ENCODE measurements at places on chromosomes 3 and 15. TPM values are rescaled to one million over a fixed set of nuclear protein-coding genes. Genes with fewer than 3 reads are reported as not detected.

Gene PARP14
- total RNA-seq, result 13.3 TPM

DNA sequence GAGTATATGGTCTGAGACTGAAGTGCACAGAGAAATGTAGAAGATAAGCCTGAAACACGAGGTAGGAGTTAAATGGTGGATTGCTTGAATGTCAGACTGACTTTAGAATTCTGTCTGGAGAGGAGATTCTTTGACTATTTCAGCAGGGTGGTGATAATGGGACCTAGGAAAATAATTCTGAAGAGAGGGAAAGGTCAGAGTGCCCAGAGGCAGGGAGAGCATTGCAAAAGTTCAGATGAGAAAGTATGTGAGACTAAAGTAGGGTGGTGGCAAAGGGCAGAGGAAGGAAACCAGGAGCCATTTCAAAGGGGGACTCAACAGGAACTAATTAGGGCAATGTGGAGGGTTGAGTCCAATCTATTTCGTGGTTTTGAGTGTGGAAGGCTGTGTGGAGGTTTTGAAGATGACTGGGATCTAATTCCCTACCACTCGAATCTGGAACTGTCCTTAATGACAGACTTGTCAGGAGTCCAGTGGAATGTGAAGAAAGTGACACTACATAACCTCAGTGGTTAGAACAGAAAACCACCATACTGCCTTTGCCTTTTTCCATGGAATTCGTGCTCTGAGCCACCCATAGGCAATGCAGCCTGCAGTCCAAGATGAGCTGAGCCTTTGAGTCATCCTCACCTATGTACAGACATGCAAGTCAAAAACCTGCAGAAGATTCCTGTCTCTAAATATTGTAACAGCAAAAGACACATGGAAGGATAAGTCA is 16.1 kb downstream of the CPOX start:
- no peak for DNase-seq

GRCh38 chr15:41746802-41747201 is 27.5 kb upstream of the MAPKBP1 start:
- no peak for DNase-seq

DNA sequence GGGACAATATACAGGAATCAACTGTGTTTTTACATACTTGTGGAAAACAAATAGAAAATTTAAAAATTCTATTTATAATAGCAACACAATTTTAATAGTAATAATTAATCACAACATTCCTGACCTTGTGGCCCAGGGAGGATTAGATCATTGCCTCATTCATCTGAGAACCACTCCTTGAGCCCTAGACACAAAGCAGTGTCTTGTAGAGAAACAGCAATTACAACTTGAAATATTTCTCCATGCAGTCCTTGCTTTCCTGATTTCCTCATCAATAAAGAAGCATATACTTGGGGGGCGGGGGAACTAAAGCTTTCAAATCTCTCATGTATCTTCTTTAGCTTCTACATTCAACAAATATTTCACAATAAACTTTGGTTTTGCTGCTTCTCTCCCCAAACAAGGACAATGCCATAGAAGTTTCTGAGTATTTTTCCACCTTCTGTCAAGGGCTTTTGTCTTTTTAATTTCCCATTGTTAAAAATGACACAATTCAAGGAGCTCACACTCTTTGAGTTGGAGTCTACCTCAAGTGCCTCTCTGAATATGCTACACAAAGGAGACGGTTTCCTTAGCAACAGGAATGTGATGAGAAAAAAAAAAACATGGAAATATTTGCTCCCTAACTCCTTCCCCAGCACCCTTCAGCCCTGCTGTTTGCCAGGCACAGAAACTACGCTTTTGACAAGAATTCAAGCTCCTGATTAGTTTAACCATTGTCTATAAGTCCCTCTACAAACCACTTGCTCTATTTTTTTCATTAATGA is 118.8 kb downstream of the ARPP21 start:
- DNase-seq, result no peak

GRCh38 chr15:74389241-74390048 is 22.0 kb upstream of the CYP11A1 start:
- no peak for DNase-seq
